Nucleus accumbens (tissue), 56 donors: ENCODE measurements at places on chromosomes 16 and 17.

DNA sequence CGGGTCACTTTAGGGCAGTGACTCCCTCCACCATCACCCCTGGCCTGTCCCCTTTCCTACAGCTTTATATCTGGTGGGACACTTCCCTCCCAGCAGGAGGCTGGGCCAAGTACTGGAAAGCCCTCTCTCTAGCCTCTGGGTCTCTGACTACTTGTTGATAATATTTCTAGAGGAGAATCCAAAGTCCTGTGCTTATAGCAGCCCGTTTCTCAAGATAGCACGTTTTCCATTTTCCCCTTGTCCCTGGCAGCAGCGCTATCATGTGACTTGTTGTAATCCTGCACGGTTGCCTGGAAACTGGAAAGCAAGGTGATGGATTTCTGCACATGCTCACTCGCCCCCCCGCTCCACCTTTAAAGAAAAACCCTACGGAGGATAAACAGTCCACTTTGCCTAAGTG is 3.3 kb upstream of the AXIN2 start:
- peak; percentile 32 for DNase-seq

GRCh38 chr17:29158096-29158487 is 22.1 kb downstream of the MYO18A start:
- no peak for DNase-seq

DNA sequence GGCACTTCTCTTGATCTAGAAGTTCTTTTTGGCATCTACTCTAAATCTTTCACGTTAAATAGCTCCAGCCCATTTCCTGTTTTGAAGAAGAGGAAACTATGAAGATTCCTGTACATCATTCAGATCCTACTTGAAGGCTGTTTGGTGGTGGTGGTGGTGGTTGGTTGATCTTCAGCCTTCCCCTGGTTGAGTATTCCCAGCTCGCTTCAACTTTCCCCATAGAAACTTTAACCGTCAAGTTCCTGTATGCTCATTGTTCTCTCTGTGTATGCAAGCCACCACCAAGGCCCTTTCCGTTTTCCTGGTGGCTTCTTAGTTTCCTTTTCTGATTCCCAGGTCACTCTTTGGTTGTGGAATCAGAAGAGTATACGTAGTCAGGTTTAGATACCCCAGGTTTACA is 3.3 kb downstream of the LRRC46 start:
- no peak for DNase-seq

DNA sequence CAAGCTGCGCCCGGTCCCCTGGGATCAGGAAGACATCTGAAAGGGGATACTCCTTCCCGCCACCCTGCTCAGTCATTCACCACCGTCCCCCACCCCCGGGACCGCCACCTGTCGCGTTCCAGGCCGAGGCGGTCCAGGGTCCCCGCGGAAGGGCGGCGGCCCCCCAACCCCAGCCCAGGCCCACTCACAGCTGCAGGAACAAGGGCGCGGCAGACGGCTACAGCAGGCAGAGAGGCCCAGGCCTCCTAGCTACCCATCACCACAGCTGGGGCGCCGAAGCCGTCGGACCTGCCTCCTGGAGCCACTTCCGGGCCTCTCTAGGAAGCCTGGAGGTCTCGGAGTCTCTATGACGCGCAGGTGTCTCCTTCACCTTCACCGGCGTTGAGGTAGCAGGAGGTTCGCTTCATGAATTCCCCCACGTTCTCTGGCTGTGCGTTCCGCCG is at the start of gene SDR42E1:
Gene SDR42E1 (minus strand): TSS at position 272 of the 443 bp plus-strand sequence. CDS start 10,612 bp downstream, outside the sequence.
- no peak for DNase-seq

DNA sequence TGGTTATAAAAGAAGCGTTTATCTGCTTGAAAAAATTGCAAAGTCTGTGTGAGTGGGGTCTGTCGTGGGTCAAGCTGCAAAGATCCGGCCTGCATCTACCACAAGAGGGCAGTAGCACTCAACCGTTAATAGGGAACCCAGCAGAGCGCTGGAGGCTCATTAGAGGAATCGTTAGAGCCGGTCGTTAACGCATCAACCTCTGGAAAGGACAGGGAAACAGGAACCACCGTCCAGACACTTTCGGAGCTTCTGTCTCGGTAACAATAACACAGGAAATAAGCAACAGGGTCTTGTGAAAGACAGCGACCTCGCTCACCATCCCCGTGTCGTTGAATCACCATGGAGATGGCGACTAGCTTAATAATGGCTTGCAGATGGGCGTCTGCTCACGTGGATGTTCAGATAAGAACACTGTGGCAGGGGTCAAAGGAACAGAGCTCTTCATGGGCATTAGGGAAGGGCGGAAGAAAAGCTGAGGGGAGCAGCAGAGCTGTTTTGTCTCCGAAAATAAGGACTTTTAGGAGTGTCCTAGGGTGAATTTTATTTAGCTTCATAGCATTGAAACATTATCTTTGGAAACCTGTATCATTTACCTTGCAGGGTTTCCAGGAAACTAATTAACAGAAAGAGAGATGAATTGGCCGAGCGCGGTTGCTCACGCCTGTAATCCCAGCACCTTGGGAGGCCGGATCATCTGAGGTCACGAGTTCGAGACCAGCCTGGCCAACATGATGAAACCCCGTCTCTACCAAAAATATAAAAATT is 11.9 kb upstream of the NSRP1 start:
- peak; percentile 79 for DNase-seq

DNA sequence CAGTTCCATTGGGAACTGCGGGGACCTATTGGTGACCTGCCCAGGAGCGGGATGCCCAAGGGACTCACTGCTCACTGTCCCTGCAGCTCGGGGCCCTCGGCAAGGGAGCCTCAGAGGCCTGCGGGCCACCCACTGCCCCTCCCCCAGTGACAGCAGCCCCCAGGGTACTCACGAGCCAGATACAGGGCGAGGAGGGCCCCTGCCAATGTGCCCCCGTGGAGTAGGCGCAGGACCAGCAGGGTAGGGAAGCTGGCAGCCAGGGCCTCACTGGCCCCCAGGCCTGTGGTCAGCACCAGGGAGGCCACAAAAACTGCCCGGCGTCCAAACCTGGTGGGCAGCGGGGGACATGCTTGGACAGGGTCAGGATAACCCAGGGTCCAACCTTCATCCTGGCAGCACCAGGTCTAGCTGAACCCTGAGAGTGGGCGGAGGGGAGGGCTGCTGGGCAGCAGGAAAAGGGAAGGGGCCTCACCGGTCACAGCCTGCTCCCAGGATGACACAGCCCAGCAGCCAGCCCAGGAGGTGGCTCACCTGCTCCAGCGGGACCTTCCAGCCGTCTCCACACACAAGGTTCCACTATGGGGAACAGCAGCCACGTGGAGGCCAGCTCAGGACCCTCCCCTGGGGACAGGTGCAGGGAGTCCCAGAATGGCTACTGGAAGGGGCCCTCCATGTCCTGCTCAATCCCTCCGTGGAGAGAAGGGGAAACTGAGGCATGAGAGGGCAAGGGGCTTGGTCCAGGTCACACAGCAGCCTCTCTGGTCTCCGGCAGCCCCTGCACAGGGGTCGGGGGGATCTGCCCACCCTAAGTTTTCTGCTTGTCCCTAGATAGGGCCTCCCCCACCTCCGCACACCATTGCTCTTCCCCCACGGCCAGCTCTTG is 855 bp downstream of the SLC22A31 start:
- DNase-seq, result no peak

DNA sequence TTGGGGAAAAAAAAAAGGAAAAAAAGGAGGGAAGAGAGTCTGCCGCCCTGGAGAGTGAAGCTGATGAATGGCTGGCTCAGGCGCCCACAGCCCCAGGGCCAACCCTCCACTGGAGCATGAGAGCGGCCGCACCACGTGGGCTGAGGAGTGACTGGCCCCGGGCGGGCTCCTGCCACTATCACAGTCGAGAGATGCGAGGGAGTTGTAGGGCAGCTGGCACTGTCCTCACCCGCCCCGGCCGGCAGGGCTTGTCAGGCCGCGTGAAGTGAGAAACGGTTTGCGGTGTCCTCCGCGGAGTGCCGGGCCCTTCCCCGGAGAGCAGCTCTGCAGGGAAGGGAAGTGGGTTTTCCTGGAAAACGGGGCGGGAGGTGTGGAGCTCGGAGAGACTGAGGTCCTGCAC is 45.9 kb downstream of the JPH3 start:
- no peak for DNase-seq

DNA sequence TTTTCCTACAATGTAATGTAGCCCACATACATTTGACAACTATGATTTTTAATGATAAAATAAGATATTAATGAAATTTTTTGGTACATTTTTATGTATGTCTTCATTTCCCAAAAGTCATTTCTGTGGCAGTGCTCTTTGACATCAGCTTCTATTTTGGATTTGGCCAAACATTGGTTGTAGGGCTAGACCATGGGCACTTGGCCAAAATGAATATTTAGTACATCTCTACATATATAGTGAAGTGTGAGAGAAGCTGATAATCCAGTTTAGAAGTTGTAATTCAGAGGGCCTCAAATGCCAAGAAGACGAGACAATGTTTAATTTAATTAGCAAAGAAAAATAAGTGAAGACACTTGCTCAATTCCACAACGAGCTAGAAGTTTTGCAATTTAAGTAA is 724.9 kb upstream of the SOX9 start:
- no peak for DNase-seq

DNA sequence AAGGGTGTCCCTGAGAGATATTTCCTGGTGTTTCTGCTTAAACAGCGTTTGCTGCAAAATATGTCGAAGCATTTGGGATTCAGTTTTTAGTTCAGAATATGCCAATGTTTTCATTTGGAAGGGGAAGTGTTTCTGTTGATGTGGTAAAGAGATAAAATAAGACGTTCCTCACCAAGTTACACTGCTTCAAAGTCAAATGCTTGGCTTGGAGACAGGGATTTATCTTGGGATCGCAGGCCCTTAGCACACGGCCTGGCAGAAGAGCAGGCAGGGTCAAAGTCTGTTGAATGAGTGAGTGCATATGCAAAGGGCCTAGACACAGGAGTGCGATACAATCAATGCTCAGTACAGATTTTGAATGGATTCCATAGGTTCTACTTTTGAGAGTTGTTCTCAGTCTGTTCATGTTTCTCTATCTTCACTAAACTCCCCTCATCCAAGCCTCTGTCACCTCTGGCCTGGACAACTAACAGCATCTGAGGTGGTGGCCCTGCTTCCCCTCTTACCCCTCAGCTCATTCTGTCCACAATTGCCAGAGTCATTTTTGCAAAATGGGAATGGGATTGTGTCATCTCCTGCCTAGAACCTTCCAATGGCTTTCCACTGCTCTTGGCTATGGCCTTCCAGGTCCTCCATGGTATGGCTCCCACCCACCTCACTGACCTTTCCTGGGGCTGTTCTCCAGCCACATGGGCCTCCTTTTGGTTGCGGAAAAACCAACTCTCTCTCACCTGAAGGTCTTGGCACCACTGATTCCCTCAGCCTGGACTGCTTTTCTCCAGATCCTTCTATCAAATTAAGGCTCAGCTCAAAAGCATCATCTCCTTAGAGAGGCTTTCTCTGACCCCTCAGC is 3.2 kb downstream of the DEXI start:
- no peak for DNase-seq

GRCh38 chr16:28298511-28298878 is 6.2 kb downstream of the SBK1 start:
- no peak for DNase-seq

GRCh38 chr17:49915670-49916069 is 53.3 kb upstream of the DLX4 start:
- DNase-seq, result no peak

- no peak for DNase-seq
Measured at GRCh38 chr16:78681743-78682142, 582.3 kb downstream of the WWOX start.

DNA sequence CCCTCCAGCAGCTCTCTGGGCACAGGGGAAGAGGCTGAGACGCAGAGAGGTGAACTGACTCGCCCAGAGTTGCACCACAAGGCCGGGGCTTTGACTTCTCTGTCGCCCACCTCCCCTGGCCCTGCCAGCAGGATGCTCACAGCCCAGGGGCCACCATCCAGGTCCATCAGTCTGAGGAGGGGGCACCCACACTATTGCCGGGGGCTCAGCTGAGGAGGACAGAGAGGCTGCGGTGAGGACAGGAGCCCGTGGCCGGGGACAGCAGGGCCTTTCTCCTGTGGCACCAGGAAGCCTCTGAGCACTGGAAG is 32.6 kb downstream of the KDM8 start:
- DNase-seq, result no peak

DNA sequence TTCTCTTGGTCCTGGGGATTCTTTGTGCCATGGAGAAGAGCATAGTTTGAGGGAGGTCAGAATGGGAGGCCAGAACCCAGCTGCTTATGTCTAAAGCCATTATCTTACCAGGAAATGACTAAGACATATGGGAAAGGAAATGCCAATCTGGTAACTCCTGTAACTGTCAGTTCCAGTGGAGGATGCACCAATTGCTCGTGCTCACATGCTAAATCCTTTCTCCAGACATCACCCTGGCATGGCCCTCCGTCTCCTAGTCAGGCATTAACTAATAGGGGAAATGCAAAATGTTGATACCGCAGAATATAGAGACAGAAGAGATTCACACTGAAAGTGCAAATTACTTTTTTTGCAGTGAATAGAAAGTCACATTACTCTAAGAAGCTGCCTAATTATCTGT is 255.6 kb upstream of the HSBP1 start:
- DNase-seq, result no peak

- DNase-seq, result no peak
Measured at GRCh38 chr16:63652091-63652490, 1469.8 kb downstream of the CDH11 start.

- DNase-seq, result no peak
Measured at GRCh38 chr17:68749349-68750207, 148.4 kb upstream of the FAM20A start.

- DNase-seq, result no peak
Measured at GRCh38 chr16:65274566-65274965, 152.7 kb upstream of the CDH11 start.

- DNase-seq, result no peak
Measured at GRCh38 chr17:22492331-22492730, 800.0 kb downstream of the KCNJ18 start.

DNA sequence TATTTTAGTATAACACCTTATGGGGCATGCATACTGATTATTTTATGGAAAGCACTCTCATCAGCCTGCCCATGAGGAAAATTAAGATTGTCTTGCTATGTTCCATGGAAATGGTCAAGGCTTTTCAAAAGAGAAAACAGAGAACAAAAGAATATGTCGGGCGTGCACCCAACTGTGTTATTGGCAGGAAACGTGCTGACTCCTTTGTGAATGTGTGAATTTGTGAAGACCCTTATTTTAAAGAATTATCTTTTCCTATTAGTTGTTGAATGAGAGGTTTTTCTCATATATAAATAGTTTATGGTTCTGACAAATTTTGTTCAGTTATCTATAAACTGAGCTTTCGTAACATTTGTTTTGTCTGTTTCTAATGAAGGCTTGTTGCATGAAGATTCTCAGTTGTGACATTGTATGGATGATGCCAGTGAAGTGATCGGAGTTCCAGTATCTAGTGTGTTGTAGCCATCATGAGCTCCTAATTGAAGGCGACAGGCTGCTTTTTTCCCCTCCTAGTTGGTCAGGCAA is 180.0 kb downstream of the BCAS3 start:
- DNase-seq, result no peak

DNA sequence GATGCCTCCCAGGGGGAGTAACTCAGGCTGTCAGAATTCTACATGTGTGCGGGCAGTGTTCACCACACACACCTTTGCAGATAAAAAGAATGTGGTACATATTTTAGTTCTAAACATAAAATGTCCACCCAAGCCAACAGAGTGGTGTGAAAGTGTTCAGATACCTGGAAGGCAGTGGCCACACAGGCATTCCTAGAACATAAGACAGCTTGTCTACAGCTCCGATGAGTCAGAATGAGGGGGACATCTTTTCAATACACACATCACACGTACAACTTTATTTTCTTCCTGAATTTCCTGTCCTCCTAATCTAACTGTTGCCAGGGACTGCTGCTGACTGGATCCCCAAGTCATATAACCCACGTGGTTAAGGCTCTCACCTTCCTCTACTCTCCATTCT is 142.3 kb downstream of the ZFHX3 start:
- no peak for DNase-seq
